H1 (cell line): ENCODE measurements at places on chromosomes 11 and 22. TPM values are rescaled to one million over a fixed set of nuclear protein-coding genes. Genes with fewer than 3 reads are reported as not detected.

The MOGAT2 gene
- not detected in 2 replicates for polyA plus RNA-seq

The SYCE3 gene
- polyA plus RNA-seq, result 1.9 and 2.9 TPM in 2 replicates

The DDT gene
- 336 and 341 TPM in 2 replicates for polyA plus RNA-seq

The PTPRJ gene
- polyA plus RNA-seq, result 4.2 and 4.4 TPM in 2 replicates

The SGSM1 gene
- 2.8 and 4.6 TPM in 2 replicates for polyA plus RNA-seq

- peaks cover 34% of the 10 kb centered on the region for H3K4me1 ChIP-seq
- DNase-seq, result peak; percentile 83
- H3K27ac ChIP-seq, result peak overlapping the region; percentile 94
- peaks cover 3% of the 10 kb centered on the region; the same call in 1 of the 2 replicates for H3K27me3 ChIP-seq
- peak overlapping the region; percentile 77 for H3K4me3 ChIP-seq
Observed at GRCh38 chr22:23894710-23895598, 771 bp downstream of the MIF start.

DNA sequence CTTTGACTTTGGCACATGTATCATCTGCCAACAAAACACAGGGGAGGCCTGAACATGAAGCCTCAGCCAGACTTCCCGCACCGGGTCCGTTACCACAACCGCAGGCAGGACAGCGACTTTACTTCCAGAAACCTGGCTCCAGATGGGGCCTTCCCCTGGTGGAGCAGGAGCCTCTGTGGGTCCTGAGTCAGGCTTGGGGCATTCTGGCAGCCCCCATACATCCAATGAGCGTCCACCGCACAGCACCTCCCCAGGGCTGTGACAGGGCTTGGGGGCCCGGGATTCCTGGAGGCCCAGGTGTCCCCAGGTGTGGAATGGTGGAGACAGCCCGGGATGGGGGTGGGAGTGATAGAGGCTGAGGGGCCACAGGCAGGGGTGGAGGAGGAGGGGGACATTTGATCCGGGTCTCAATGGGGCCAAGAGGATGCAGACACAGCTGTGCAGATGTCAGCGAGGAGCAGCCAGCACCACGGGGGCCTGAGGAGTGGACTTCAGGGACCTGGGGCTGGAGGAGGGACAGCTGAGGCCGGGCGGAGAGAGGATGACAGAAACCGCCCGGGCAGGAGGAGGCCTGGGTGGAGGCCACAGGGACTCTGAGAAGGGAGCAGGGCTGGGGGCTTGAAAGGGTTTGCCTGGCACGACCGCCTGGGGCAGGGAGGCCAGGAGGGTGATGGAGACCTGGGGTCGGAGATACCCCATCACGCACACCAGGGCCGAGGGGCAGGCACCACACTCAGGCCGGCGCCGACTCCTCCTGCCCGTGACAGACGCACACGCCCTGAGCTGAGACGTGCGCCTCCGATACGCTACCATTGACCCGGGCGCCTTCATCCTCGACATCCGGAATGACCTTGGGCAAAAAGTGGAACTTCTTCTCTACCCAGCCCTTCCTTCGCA lies 8.6 kb downstream of the TTLL8 start:
- H3K4me3 ChIP-seq, result no peak overlapping the region
- H3K4me1 ChIP-seq, result no peaks in the 10 kb centered on the region; the same call in 1 of the 2 replicates
- no peaks in the 10 kb centered on the region; the same call in 1 of the 2 replicates for H3K27me3 ChIP-seq
- no peaks in the 10 kb centered on the region for H3K36me3 ChIP-seq
- no peak overlapping the region for H3K27ac ChIP-seq
- no peak for DNase-seq

GRCh38 chr11:95714843-95715776 lies 74.5 kb downstream of the FAM76B start:
- H3K27me3 ChIP-seq, result no peaks in the 10 kb centered on the region
- no peaks in the 10 kb centered on the region for H3K4me1 ChIP-seq
- H3K4me3 ChIP-seq, result no peak overlapping the region
- no peaks in the 10 kb centered on the region for H3K36me3 ChIP-seq
- no peak for DNase-seq
- H3K27ac ChIP-seq, result no peak overlapping the region

DNA sequence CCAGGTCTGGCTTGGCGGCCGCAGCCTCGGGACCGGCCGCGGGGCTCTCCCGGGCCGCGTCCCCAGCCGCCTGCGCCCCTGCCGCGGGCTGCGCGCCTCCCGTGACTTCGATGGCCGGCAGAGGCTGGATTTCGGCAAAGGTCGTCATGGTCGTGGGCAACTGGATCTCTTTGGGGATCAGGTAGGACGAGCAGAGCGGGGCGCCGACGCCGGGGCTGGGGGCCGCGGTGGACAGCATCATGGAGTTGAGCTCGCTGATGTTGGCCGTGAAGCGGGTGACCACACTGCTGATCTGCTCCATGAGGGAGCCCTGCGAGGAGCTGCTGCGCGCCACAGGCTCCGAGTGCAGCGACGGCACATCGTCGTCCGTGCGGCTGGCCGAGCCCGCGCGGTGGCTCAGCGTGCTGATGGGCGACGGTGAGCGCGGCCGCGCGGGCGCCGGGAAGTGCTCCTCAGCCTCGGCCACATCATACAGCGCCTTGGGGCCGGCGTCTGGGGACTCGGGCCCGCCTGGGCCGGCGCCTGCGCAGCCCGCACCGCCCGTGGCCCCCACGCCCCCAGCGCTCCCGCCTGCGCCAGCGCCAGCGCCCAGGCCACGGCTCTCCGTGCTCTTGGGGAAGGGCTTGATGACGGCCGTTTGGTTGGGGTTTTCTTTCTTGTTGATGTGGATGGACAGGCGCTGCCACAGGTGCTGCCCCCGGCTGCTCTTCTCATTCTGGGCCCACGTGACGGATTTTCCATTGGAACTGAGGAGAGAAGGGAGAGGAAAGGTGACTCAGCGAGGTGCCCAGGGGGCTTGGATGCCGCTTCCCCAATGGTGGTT lies 171.4 kb upstream of the CTSC start:
- no peaks in the 10 kb centered on the region for H3K4me1 ChIP-seq
- peaks cover 28% of the 10 kb centered on the region for H3K27me3 ChIP-seq
- H3K36me3 ChIP-seq, result no peaks in the 10 kb centered on the region
- no peak overlapping the region for H3K27ac ChIP-seq
- no peak for DNase-seq
- H3K4me3 ChIP-seq, result peak overlapping the region; percentile 67

DNA sequence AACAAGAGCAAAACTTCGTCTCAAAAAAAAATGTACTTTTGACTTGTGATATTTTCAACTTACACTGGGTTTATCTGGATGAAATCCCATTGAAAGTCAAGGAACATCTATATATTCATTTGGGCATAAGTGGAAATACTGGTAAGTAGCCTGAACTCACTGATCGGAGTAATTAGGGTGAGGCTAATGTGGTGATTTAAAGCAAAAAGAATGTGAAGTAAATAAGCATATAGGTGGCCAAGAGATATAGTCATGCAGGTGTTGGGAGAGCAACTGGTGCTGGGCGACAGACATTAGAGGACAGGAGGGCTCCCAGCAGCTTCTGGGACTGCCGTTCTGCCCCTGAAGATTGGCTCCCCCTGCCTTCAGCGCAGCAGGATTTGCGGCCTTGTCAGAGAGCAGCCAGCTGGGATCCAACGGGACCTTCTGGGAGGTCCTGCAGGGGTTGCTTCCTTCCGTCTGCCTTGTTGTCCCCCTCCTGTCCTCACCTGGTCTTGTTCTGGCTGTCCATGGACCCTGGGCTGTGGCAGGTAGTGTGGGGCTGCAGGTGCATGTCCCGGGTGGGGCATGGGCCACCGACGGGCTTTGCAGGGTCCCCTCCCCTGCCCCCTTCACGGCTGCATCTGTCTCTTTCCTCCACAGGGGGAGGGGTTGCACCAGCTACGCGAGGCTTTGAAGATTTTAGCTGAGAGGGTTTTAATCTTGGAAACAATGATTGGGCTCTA lies 14.1 kb downstream of the RHBDD3 start:
- H3K27ac ChIP-seq, result no peak overlapping the region
- DNase-seq, result no peak
- H3K4me3 ChIP-seq, result no peak overlapping the region
- no peaks in the 10 kb centered on the region for H3K4me1 ChIP-seq

DNA sequence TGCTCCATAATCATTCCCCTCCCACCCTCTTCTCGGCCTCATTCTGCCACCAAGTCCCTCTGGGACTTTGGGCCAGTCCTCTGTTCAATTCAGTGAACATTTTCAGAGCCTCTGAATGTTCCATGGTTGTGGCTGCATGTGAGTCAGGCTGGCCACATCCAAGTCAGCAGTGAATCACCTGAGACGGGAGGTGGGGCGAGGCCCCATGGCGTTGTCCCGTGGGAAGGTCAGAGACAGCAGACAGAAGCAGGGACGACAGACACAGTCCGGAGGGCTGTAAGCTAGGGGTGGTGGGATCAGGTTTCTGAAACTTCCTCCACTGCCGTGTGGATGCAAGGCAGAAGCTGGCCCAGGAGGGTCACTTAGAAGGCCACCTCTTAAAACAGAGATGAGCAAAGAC lies 324.8 kb downstream of the MN1 start:
- no peak for DNase-seq
- no peaks in the 10 kb centered on the region for H3K36me3 ChIP-seq
- no peak overlapping the region for H3K27ac ChIP-seq
- H3K4me1 ChIP-seq, result peaks cover 29% of the 10 kb centered on the region
- H3K27me3 ChIP-seq, result no peaks in the 10 kb centered on the region
- H3K4me3 ChIP-seq, result no peak overlapping the region

DNA sequence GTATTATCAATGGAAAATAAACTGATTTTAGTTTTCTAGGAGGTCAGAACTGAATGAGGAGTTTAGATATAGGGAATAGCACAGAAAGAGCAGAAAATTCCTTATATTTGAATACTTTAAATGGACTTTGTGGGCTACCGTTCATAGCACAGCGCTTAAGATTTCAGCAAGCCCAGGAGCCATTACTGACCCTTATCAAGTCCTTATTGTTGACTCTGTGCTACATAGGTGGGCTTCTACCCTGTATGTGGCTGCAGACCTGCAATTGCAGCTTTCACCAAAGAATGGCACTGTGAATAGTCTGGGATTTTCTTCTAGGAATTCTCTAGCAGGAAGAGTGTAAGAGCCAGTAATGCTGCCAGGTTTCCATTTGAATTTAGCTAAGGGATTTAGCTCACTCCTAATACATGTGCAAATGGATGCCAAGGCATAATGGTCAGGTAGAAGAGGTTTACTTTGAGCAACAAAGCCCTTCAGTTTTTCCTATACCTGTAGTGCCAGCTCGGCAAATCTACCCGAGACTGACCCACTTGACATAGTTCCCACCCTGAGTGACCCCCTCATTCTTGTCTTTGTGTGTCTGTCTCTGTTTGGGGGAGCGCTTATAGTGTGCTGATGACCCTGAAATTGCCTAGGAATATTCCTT lies 42.5 kb upstream of the DLAT start:
- peak overlapping the region; percentile 84 for H3K27ac ChIP-seq
- peak overlapping the region; percentile 3; the same call in 1 of the 2 replicates for H3K4me3 ChIP-seq
- H3K36me3 ChIP-seq, result peaks cover 7% of the 10 kb centered on the region; the same call in 1 of the 2 replicates
- DNase-seq, result no peak

DNA sequence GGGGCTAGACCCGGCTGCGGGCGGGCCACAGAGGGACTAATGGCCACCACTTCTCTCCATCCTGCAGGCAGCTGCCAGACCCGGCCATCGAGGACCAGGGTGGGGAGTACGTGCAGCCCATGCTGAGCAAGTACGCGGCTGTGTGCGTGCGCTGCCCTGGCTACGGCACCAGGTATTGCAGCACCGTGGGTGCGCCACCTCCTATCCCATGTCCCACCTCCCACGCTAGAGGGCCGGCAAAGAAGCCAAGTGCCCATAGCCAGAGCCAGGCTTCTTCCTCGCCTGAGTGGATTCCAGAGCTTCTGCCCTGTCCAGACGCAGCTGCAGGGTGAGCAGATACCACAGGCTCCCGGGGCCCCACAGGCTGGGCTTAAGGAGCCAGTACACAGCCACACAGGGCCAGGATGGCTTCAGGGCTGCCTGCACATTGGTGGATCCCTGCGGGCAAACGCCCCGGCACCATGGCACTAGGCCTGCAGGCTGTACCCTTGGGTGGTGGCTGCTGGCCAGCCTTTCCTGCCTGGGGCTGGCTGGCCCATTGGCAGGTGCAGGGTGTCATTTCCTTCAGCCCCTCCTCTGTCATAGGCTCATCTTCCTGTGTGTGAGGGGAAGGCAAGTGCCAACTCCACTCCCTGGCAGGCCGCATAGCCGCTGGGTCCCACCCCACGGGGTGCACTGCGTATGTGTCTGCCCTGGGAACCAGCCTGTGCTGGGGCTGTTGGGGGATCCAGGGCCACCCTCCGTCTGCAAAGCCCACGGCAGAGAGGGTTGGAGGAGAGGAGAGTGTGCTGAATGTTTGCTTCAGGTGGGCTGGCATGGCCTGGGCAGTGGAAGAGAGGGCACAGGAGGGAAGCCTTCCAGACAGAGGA lies 16.5 kb upstream of the DGCR8 start:
- H3K27ac ChIP-seq, result no peak overlapping the region
- no peak overlapping the region for H3K4me3 ChIP-seq
- H3K27me3 ChIP-seq, result no peaks in the 10 kb centered on the region
- H3K4me1 ChIP-seq, result no peaks in the 10 kb centered on the region

DNA sequence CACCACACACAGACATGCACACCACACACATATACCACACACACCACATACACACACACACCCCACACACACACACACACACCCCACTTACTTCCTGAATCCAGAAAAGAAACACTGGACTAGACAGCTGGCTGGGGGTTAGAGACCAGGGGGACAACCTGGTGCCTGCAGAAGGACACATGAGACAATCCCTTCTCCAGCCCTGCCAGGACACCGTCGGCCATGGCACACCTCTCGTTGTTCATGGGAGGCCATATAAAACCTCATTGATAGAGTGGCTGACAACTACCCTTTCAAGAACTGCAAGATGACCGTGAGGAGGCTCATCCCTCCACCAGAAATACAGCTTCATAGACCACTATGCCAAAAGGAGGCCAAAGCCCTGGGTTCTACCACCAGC lies 54.3 kb downstream of the IGSF9B start:
- no peak overlapping the region for H3K27ac ChIP-seq
- no peak for DNase-seq
- H3K4me1 ChIP-seq, result peaks cover 4% of the 10 kb centered on the region
- H3K36me3 ChIP-seq, result no peaks in the 10 kb centered on the region
- H3K4me3 ChIP-seq, result no peak overlapping the region

GRCh38 chr11:110629594-110629993 lies 82.6 kb downstream of the ARHGAP20 start:
- no peak overlapping the region for H3K4me3 ChIP-seq
- no peak for DNase-seq
- no peak overlapping the region for H3K27ac ChIP-seq
- no peaks in the 10 kb centered on the region for H3K27me3 ChIP-seq
- H3K36me3 ChIP-seq, result no peaks in the 10 kb centered on the region

DNA sequence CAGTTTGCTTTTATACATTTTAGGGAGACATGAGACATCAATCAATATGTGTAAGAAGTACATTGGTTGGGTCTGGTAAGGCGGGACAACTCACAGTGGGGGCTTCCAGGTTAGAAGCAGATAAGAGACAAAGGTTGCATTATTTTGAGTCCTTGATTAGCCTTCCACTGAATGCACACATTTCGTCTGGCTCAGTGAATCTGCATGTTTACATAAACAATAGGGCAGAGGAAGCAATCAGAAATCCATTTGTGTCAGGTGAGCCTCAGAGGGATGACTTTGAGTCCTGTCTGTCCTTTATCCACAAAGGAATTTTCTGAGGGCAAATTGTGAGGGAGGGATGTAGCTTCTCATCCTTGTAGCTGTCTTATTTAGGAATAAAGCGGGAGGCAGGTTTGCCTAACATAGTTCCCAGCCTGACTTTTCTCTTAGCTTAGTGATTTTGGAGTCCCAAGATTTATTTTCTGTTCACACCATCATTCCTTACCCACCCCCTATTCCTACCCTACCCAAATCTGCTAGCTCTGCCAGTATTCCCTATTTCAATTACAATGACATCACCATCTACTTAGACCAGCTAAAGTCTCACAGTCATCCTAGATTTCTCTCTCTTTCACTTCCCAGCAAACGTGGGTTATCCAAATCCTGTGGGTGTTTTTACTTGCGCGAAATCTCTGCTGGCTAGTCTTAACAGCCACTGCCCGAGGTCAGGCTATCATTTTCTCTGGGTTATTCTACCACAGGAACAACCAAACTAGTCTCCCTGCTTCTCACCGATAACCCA lies 2.9 kb downstream of the SC5D start:
- peaks cover 16% of the 10 kb centered on the region for H3K4me1 ChIP-seq
- H3K27ac ChIP-seq, result no peak overlapping the region
